ENCODE measurements at places on chromosomes 7 and 10.

DNA sequence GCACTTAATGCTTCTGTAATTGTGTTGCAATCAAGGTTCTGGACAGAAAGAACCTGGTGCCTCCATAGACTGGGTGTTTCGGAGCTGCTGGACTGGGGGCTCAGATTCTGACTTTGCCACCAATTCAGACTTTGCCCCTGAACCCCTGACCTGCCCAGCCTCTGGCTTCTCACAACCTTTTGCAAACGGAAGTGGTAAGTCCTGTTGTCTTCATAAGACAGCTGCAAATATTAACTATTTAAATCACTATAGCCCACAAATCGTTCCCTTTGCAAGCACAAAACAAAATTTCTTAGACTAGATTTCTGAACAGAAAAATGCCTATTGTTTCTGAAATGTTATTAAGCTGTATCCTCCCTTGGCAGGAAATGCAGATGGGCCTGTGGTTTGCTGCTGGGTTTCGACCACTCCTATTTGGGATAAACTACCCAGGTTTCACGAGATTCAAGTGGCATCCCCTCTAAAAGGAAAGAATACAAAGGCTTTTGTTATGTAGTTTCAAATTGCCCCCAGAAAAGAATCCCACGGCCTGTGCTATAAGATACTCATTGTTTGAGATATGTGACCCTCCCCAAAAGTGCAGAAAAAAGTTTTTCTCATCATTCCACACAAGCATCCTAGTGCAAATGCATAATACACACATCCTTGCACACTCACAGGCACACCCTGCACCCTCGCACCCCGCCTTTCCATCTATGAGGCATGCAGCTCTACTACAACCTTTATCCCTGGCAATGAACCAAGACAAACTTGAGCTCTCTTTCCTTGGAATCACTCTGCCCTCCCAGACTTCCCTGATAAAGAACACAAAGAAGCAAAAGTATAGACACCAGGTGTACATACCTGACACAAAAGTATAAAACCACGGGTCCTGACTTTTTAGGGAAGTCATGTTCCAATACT is 209.1 kb downstream of the PRPF18 start:
- DNase-seq: no peak

GRCh38 chr10:22326145-22326702 is 5.3 kb downstream of the BMI1 start:
- no peak for DNase-seq

- no peak for DNase-seq
These were observed 143.7 kb downstream of the CUX1 start for GRCh38 chr7:101960985-101961708.

DNA sequence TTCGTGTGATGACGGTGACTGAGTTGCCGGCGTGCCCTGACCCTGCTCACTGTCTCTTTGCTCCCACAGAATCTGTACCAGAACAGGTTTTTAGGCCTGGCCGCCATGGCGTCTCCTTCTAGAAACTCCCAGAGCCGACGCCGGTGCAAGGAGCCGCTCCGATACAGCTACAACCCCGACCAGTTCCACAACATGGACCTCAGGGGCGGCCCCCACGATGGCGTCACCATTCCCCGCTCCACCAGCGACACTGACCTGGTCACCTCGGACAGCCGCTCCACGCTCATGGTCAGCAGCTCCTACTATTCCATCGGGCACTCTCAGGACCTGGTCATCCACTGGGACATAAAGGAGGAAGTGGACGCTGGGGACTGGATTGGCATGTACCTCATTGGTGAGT is 199.2 kb downstream of the HECW1 start:
- DNase-seq: no peak

DNA sequence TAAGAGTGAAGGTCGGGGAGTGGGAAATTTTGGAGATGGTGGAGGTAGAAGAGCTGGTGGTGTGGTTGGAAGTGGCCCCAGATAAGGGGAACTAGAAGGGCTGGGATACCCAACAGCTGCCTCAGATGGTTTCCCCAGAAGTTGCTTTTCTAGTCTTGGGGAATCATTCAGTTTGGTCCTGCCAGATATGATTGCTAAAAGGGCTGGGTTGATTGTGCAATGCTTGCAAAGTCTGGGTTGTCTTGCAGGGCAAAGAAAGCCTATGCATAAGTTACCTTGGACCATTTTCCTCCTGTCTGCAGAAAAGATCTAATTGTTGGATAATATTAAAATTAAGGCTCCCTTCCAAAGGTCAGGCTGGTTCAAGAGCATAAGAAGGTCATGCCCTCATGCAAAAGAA is 213.8 kb upstream of the ZNF804B start:
- DNase-seq: no peak

GRCh38 chr7:127907110-127908040 is 123.9 kb downstream of the LRRC4 start:
- no peak for DNase-seq

DNA sequence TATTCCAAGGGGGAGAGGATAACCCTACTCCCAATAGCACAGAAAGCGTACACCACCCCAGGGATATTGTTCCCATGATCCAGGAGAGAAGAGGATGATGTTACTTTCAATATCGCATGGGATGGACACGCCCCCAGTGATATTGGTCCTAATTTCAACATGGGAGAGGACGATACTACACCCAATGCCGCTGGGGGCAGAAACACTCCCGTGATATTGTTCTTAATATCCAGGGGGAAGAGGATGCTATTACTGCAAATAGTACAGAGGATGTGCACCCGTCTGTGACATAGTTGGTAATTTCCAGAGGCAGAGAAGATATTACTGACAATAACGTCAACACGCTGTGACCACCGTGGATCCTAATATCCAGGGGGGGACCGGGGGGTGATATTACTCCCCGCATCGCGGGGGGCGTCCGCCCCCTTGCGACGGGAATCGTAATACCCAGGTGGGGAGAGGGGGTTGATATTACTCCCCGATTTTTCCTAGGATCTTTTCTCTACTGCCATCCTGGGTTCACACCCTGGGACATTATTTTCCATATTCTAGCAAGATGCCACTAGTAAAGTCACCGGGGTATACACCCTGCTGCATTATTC is 16.6 kb downstream of the MEIG1 start:
- no peak for DNase-seq

- no peak for DNase-seq
These were observed 154.3 kb downstream of the SEMA3E start for GRCh38 chr7:83494683-83495082.

GRCh38 chr7:5567790-5568189 is 144.2 kb upstream of the TNRC18 start:
- no peak for DNase-seq

DNA sequence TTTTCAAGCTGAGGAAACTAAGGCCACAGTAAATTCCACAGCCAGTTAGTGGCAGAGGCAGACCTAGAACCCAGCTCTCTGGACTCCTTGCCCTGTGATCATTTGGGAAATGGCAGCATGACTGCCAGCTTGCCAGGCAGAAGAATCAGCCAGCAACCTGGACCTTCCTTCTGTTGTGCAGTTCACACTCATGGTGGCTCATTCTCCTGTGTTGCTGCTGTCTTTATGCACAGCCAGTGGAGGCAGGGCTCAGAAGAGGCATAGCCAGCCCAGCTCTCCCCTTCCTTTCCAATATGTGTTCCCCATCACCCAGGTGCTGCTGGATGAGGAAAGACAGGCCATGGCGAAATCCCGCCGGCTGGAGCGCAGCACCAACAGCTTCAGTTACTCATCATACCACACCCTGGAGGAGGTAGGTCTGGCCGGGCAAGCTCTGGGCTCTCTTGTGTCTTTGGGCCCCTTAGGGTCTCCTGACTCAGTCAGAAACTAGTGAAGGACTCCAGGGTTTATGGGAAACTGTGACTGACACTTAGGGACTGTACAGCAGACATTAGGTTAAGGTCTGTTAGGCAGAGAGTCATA is 14.8 kb downstream of the CPA5 start:
- DNase-seq: no peak
